Left lobe of liver (tissue), 2 donors: ENCODE measurements at places on chromosomes 2 and 18.

DNA sequence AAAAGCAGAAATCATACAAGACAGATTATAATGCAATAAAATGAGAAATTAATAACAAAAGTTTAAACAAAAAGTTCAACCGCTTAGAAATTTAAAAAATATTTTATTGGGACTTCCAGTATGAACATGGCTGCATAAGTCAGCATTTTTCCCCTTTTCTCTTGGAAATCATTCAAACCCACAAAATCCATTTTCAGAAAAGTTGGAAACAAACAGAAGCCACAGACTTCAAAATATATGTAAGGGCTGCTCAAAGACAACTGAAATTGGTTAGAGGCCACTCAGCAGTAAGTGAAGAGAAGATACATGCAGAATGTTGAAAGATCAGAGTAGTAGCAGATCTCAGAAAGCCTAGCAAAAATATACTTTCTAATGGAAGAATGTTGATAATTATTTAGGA lies 194.0 kb downstream of the DYSF start:
- DNase-seq = no peak

DNA sequence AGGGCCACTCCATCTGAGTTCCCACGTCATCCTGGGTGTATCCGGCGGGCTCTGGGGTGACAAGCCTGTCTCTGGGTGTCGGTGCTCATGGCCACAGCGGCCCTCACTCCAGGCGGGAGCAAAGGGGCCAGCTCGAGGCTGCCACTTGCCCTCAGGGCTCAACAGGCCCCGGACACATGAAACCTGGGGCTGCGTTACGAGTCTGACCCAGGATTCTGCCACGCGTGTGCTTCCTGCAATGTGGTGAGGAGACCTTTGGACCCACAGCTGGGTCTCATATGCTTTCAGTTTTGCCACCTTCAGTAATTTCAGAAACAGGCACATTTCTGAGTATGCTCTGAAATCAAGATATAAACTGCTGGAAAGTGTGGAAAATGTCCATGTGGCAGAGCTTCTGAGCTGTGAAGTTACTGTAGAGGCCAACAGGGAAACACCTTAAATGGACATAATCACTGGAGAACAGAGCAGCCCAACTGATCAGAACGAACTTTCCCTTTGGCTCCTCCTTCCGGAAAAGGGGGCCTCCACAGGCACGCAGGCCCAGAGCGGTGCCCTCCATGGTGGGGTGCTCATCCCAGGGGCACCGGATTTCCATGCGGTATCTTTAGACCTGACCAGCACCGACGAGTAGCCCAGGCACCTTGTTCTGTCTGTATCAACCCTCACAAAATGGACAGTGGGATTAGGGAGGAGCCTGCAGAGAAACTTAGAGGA lies 14.1 kb downstream of the PER2 start:
- peak; percentile 72 for DNase-seq

DNA sequence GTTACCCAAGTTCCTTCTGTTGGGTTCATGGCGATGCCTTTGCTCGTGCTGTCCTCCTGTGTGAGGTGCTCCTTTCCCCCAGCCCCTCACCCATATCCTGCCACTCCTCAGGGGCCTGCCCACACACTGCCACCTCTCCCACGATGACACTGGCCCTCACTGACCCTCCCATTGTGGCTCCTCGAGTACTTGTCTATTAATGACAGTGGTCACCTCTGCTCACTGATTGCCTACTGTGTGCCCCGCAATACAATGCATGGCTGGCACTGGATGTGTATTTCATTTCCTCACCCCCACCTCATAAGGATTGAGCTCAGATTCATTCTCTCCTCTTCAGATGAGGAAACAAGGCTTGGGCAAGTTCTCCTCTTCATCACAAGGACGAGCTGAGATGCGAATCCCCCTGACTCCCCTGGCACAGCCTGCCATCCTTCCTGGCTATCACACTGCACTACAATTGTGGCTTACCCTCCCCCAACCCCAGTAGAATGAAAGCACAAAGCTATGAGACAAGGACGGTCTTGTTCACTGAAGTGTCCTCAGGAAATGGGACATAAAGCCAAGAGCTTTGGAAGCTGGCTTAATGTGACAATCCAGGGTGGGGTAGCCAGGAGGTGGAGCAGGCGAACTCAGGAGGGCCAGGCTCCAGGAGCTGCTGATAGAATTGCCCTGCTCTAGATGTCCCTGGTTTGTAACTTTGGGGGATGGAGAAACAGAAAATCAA lies 93.9 kb upstream of the RAB12 start:
- DNase-seq = peak; percentile 31

- DNase-seq = no peak
Measured at GRCh38 chr2:217930761-217931563, 71.8 kb downstream of the TNS1 start.

- DNase-seq = no peak
Measured at GRCh38 chr2:148794558-148794957, 80.5 kb upstream of the KIF5C start.

GRCh38 chr2:190911813-190912212 lies 31.2 kb downstream of the GLS start:
- no peak for DNase-seq

DNA sequence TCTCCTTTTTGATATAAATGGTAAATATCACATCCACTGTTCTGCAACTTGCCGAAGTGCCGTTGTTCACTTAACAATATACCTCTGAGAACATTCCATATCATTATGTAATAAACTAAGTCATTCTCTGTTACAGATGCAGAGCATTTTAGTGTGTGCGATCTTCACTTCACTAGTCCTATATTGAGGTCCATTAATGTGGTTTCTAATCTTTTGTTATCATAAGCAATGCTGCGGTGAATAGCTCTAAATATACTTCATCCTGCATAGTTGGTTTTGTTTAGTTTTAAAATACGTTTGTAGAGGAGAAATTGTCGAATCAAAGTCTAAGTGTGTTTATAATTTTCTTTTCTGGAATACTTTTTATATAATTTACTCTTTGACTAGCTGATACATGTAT lies 280.3 kb upstream of the TRIB2 start:
- DNase-seq = no peak

GRCh38 chr18:13289481-13290205 lies 71.1 kb downstream of the LDLRAD4 start:
- no peak for DNase-seq

- DNase-seq = no peak
Measured at GRCh38 chr2:15844211-15844801, 96.0 kb upstream of the MYCN start.

DNA sequence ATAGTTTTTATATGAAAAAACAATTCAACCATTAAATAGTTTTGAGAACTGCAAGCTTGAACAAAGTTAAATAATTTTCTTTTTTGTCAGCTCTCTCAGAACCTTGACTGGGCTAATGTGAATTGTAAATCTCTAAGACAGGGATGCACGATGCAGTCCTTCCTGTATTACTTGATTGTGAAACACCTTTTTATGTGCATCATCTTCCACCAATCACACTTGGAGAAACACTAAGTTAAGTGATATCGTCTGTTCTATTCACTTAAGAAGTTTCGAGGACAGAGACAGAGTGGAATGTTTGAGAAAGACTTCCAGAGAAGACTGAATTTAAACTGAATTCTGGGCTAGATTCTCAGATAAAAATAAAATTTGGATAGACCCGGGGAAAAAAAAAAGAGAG lies 238.2 kb downstream of the MREG start:
- DNase-seq = no peak

DNA sequence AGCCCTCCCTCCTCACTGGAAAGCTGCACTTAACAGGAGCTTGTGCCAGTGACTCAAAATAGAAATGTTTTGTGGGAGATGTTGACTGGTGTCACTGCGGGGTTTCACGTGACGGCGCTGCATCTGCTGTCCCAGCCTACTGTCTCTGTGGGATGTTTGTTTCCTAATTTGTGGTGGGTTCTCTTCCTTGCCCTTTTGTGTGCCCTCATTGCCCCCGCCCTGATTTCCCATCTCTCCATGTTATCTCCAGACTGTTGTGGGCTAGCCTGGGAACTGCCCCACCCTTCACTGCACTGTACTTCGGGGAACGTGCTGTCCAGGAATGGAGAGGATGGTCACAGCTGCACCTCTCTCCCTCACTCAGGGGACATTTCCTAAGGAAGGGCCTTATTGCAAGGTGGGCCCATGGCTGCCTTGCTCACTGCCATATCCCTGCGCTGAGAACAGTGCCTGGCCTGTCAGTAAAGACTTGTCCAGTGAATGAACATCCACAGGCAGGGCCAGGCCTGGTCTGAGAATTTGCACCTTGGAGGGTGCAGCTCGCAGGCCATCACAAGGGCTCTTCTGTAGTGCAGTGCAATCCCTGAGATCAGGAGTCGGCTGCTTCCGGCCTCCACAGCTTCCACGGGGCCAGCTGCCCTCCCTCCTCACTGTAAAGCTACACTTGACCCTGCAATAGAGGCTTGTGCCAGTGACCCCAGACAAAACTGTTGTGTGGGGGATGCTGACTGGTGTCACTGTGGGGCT lies 18.1 kb downstream of the ZAP70 start:
- DNase-seq = no peak

GRCh38 chr2:179565807-179566206 lies 295.6 kb downstream of the ZNF385B start:
- DNase-seq = no peak

DNA sequence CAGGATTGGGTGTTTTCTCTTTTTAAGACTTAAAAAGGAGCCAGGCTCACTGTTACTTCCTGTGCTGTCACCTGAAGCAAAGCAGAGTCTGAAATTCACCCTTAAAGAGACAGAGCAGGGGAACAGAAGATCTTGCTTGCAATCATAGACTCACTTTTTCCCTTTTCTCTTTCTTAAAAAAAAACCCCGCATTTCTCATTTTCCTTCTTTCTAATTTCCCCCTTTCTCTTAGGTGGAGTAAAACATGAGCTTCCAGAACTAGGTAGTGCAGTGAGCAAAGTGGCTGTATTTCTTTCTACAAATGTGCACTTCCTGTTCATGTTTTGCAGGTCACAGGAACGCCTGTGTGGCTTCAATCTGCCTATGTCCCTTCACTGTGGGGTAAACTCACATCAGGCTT lies 381.2 kb downstream of the LPIN1 start:
- DNase-seq = no peak

DNA sequence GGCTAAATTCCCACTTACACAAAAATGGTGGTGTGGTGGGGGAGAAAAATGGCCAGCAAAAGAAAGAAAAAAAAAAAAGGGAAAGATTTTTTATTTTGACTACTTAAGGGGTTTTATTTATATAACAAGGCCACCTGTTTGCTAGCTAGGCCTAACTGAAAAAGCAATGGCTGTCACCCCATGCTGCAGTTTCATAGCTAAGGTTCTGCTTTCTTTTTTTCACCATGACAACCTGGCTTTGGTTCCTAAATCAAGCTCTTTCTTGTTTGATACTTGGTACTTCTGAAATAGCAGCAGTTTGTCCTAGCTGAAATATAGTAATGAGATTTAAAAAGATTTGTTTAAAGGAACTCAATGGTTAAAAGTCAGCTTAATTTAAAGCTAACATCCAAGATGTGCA lies 433.2 kb upstream of the MEX3C start:
- DNase-seq = no peak

DNA sequence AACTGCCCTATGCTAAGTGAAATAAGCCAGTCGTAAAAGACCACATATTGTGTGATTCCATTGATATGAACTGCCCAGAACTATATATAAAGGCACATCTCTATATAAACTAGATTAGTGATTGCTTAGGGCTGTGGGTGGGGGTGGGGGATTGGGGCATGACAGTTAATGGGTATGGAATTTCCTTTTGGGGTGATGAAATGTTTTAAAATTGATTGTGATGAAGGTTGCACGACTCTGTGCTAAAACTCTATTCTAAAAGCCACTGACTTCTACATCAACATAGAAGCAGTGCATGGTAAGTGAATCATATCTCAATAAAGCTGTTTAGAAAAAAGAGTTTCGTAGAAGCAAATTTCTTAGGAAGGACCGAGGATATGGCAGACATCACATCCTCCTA lies 53.0 kb downstream of the CDCA7 start:
- DNase-seq = no peak

- no peak for DNase-seq
Measured at GRCh38 chr2:137302957-137303356, 537.6 kb downstream of the THSD7B start.

DNA sequence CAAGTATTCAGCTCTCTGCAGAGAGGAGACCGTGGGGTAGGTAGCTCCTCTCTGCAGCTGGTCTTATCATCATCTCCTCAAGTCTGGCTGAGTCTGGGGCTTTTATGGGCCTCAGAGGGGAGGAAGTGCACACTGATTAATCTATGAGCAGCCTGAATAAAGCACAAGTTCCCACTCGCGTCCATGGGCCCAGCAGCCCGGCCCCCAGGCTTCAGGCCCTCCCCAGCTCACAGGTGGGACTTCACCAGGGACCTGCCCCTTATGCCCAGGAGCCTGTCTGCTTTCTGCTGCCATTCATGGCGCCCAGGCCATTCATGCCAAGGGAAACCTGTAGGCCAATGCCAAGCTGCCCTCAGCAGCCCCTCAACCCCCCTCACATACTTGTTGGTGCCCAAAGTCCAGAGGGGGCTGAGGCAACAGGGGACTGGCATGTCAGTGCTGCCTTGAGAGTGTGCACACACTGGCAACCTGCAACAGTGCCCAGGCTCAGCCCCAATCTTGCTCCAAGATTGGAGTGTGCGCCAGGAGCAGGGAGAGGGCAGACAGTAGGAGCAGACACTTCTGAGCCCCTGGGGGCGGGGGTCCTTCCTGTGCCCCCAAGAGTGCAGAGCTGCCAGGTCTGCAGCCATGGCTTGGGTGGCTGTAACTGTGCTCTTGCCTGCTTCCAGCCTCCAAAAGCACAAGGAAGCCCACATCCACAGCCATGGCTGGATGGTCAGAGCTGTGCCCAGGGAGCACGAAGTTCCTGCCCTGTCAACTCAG lies 375.6 kb upstream of the VWC2L start:
- no peak for DNase-seq

DNA sequence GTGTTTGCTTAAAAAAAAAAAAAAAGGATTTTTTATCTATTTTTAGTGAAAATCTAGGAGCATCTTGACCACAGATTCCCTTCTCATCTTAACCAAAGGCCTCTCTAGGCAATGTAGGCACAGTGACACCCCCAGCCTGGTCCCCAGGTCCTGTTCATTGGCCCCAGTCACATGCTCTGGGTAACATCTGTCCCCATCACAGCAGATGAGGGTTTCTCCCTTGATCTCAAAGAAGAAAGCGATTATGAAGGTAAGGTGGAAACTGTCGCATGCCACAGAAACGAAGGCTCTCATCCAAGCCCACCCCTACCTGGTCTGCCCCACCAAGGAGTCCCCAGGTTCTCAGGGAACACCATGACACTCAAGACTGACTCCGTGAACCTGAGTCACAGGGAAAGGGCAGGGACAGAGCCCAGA lies 4.7 kb downstream of the HS6ST1 start:
- DNase-seq = no peak

GRCh38 chr2:162261032-162261945 lies 18.0 kb upstream of the FAP start:
- no peak for DNase-seq
